ENCODE measurements at places on chromosomes 7 and 10. TPM values are rescaled to one million over a fixed set of nuclear protein-coding genes. Genes with fewer than 3 reads are reported as not detected.
A peak's percentile ranks its signal among the peaks of the same experiment; 100 is the strongest.

DNA sequence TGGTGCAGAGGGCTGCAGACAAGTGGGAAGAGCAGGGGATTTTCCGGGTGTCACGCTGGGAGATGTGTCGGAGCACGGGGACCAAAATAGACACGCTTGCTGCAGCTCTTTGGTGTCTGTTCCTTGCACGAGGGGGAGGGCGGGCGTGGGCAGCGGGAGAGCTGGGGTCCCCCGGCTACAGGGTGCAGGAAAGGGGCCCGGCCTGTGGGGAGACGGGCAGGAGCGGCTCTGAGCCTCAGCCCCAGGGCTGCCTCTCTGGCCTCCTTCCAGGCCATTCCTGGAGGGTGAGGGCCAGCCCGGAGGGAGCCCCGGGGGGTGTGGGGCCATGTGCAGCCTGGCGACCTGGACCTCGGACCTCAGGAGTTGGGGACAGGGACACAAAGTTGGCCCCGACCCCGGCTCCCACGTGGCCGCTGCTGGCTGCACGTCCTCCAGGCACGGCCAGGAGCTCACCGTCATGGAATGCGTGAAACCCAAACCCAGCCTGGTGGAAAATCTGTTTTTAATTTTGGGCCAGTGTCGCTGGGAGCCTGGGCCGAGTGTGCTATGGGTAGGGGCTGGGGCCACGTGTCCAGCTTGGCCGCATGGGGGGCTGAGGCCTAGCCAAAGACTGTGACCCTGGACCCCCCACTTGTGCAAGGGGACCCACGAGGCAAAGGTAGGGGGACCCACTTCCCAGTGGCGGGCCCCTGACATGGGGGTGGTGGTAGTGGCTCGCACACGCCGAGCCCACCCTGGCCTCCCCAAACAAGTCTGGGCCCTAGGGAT is 6.6 kb downstream of the TTYH3 start:
- no peak for DNase-seq

GRCh38 chr7:2405601-2406345 is 2.4 kb downstream of the CHST12 start:
- DNase-seq: no peak

GRCh38 chr10:33336582-33337325 is 2.3 kb upstream of the NRP1 start:
- DNase-seq: peak; percentile 57

- no peak for DNase-seq
Measured at GRCh38 chr7:148581624-148582023, 8.9 kb upstream of the C7orf33 start.

- no peak for DNase-seq
Measured at GRCh38 chr10:1754506-1755153, 17.3 kb upstream of the ADARB2 start.

DNA sequence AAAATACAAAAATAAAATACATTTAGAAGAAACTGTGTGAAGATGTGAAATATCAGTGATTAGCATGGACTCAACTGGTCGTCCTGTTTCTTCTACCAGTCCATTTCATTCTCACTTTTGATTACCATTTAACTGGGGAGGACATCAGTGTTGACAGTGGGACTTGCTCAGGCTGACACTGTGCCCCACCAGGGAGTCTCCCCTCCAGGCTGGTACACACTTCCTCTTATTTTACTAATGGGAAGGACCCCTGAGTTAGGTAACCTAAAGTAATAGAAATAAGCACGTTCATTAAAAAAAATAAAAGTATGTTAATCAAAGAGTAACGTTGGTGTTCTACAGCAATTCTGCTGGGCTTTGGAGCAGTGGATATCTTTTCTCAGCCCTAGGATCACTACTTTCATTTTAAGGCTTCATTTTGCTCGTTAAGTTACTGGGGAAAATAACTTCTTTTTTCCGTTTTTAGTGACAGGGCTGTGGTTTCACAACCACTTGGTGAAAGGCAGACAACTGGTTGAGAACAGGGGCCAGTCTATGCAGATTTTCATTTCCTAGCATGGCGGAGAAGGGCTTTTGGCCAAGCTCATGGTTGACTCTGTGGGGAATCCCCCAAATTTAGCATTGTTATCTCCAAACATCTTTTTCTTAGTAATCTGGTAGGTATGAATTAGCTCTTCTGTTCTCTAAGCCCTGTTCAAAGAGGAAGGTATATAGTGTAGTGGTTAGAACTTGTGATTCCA is 2.1 kb downstream of the SNX10 start:
- no peak for DNase-seq

GRCh38 chr10:101512738-101513137 is 75.3 kb downstream of the POLL start:
- no peak for DNase-seq

DNA sequence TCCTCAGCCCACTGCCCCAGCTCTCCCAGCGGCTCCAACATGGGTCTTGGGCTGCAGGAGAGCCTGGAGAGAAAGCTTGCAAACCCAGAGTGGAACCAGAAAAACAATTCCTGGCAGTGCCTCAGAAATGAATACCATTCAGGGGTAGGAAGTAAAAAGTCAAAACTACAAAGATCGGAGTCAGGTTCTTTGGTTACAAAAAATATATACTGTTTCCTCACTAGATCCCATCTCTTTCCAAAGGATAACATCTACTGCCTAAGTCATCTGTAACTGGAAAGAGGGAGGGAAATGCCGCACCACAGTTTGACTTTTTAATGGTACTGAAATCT is 14.9 kb downstream of the CREB3L2 start:
- DNase-seq: no peak

MAGI2 gene
- 2.4 TPM for total RNA-seq

CPA2 gene
- total RNA-seq: 0.48 TPM

OPALIN gene
- not detected for total RNA-seq

Data from colonic mucosa (tissue), 4 donors.